ENCODE measurements at places on chromosomes 6 and 20. TPM values are rescaled to one million over a fixed set of nuclear protein-coding genes. Genes with fewer than 3 reads are reported as not detected.

DNA sequence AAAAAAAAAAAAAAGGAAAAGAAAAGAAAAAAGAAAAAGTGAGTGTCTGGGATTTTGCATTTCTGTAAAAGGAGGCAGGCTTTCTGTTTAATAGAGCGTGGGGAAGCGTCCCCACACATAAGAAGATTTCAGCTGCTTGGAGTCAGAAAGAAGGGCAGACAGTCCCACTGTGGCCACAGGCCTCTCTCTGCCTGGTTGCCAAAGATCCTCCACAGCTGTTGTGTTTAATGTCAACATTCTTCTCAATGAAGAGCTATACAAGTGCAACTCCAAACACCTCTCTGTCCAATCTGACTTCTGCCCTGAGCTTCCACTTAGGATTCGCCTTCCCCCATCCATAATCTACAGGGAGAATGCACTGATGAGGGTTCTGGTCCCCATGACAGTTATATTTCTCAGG is 64.3 kb upstream of the MLN start:
- peaks cover 32% of the 10 kb centered on the region for H3K27me3 ChIP-seq
- no peak overlapping the region for H3K4me3 ChIP-seq
- no peak overlapping the region for H3K27ac ChIP-seq
- H3K4me1 ChIP-seq, result peaks cover 11% of the 10 kb centered on the region
- no peak for DNase-seq

CGA gene
- total RNA-seq, result not detected

GRCh38 chr6:109449064-109449794 is 6.3 kb downstream of the MICAL1 start:
- peak overlapping the region; percentile 51 for H3K4me3 ChIP-seq
- H3K27ac ChIP-seq, result peak overlapping the region; percentile 82
- H3K27me3 ChIP-seq, result no peaks in the 10 kb centered on the region
- peaks cover 63% of the 10 kb centered on the region for H3K36me3 ChIP-seq
- no peak for DNase-seq
- H3K4me1 ChIP-seq, result peaks cover 70% of the 10 kb centered on the region

DNA sequence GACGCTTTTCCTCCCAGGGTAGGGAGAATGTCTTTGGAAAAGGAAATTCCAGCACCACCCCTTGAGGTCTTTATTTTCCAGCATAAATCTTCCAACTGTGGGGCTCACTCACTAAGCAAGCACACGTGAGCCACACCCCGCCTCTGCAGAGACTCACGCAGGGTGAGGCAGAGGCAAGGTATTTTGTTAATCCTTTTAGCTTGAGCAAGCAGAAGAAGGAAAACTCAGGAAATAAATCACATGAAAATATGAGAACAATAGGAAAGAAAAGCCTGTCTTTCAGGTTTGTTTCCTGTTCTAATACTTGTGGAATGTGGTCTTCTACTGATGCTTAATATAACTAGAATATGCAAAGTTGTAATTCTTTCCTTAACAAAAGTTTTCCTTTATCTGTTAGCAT is 4.1 kb upstream of the PHACTR2 start:
- no peak for DNase-seq
- no peak overlapping the region for H3K4me3 ChIP-seq
- no peak overlapping the region for H3K27ac ChIP-seq
- H3K36me3 ChIP-seq, result peaks cover 8% of the 10 kb centered on the region
- H3K4me1 ChIP-seq, result peaks cover 3% of the 10 kb centered on the region
- H3K27me3 ChIP-seq, result peaks cover 5% of the 10 kb centered on the region

NRSN1 gene
- not detected for total RNA-seq

DNA sequence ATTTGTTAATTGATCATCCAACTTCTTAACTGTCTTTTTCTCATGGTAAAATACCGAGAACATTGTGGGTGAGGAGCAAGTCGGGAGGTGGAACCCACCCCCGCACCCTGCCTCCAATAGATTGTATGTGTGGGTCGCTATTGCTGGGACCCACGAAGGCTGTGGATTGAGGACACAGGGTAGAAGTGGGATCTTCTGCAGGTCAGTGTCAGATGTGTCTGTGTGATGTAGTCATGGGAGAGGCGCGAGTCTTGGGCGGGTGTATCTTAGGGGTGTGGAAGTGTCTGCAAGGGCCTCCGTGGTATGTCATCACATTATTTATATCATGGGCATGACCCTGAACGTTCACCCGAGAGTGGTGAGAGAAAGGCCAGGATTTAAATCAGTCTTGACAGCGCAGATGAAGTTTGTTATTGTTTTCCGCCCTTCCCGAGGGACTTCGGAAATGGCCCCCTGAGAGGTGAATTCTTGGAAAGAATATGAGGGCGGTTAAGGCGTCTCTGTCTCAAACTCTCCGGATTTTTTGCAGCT is 472 bp upstream of the PAQR8 start:
- no peaks in the 10 kb centered on the region for H3K27me3 ChIP-seq
- H3K4me3 ChIP-seq, result peak overlapping the region; percentile 75
- H3K36me3 ChIP-seq, result peaks cover 9% of the 10 kb centered on the region
- peaks cover 29% of the 10 kb centered on the region for H3K4me1 ChIP-seq

DNA sequence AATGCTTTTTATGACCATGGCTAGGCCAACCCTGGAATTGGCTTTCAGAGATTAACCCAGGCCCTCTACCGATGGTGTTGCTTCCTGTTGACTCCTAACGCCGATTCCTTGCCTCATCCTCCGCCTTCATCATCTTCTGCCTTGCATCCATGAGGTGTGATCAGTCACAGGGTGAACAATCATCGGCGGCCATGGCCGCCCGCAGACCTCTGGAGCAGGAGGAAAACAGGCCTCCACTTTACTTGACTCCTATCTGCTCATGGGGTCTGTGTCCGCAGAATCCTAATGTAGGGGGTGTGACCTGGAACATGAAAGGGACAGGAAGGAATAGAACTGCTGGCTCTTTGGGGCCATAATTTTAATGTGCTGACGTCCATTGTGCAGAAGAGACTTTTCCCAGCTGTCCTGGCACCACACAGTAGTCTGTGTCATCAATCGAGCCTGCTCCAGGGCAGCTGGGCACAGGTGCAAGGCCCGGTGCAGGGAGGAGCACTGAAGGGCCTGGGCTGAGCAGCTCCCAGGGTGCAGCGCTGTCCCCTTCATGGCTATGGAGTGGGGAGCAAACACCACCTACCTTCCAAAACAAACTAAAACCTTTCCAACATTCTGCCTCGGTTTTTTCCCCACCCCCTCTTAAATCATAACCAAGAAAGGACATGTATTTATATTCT is 8.0 kb downstream of the SLC22A3 start:
- H3K4me3 ChIP-seq, result no peak overlapping the region
- peaks cover 16% of the 10 kb centered on the region for H3K27me3 ChIP-seq
- no peak for DNase-seq
- no peak overlapping the region for H3K27ac ChIP-seq
- peaks cover 8% of the 10 kb centered on the region for H3K4me1 ChIP-seq
- no peaks in the 10 kb centered on the region for H3K36me3 ChIP-seq

TMEM217 gene
- total RNA-seq, result 1.6 TPM

DNA sequence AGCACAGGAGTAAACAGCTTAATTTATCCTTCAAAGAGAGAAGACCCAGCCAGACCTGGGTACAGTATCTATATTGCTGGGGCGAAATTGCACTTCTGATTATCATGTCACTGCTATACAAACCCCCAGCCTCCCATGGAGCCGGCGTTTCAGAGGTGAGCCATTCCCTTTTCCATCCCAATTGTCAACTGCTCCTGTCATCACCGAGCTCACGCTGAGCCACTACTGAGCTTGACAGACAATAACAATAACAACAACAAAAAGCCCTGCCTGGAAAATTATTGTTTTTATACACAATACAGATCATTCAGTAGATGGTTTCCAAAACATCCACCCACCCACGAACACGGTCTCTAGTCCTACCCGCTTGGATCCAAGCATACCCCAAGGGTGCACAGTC is 129.0 kb upstream of the JARID2 start:
- no peak overlapping the region for H3K27ac ChIP-seq
- DNase-seq, result no peak
- H3K4me3 ChIP-seq, result no peak overlapping the region
- H3K36me3 ChIP-seq, result no peaks in the 10 kb centered on the region
- H3K27me3 ChIP-seq, result no peaks in the 10 kb centered on the region

ARHGAP40 gene
- total RNA-seq, result not detected

MYL9 gene
- total RNA-seq, result 1.1 TPM

FGD2 gene
- 4.9 TPM for total RNA-seq

DNA sequence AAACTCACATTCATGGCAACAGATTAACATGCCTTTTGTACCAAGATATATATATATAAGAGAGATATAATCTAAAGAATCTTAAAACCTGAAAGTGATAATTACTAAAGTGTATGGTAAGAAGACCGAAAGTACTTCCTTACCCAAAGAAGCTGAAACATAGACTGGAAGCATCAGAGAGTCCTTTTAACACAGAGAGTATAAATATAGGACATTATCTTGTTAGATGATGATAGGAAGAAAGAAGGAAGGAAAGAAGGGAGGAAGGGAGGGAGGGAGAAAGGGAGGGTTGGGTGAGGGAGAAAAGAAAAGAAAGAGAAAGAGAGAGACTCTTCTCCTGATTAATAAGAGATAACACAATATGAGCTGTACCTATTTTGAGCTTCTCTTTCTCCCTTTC is 68.2 kb downstream of the PHIP start:
- H3K4me1 ChIP-seq, result peaks cover 10% of the 10 kb centered on the region
- H3K4me3 ChIP-seq, result no peak overlapping the region
- H3K27me3 ChIP-seq, result no peaks in the 10 kb centered on the region
- DNase-seq, result no peak

INSM1 gene
- not detected for total RNA-seq

DNA sequence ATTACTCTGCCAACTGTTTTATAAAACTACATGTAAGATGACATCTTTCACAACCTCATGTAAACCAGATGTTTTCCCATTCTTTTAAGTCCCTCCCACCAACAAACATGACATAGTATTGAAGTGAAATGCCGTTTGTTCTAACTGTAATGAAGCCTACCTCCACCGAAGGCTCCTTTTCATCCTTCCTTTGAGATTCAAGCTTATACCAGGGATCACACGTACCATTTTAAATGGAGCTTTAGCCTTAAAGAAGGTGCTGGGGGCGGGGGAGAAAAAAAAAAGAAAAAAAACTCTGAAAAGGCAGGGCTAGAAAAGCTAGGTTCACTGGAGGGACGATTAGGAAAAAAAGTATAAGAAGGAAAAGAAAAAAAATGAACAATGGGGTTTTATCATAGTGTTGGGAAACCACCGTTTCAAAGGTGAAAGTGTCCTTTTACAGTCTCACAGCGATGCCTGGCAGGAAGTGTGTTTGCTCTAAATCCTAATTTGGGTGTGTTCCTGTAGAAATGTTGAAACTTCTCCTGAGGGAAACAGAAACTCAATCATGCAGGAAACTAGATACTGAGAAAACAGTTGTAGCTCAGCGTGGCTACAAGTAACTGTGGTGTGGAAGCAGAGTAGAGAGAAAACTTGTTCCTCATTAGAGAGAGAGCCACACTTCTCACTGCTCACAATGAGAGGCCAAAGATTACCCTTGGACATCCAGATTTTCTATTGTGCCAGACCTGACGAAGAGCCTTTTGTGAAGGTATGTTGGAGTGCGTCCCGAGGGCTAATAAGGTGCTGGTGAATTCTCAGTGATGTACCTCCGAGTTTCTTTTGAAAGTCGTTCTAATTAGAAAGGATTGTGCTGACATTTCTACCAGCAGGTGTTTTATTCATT is 37.6 kb upstream of the HINT3 start:
- no peaks in the 10 kb centered on the region for H3K27me3 ChIP-seq
- peaks cover 71% of the 10 kb centered on the region for H3K36me3 ChIP-seq
- peak; percentile 58 for DNase-seq
- peaks cover 46% of the 10 kb centered on the region for H3K4me1 ChIP-seq
- H3K4me3 ChIP-seq, result peak overlapping the region; percentile 74
- peak overlapping the region; percentile 82 for H3K27ac ChIP-seq

- H3K27ac ChIP-seq, result no peak overlapping the region
- no peak overlapping the region for H3K4me3 ChIP-seq
- peaks cover 53% of the 10 kb centered on the region for H3K4me1 ChIP-seq
- peaks cover 82% of the 10 kb centered on the region for H3K27me3 ChIP-seq
- peaks cover 4% of the 10 kb centered on the region for H3K36me3 ChIP-seq
- peak; percentile 49 for DNase-seq
Measured at GRCh38 chr6:75204217-75204958, 1.5 kb downstream of the COL12A1 start.

- no peaks in the 10 kb centered on the region for H3K36me3 ChIP-seq
- DNase-seq, result no peak
- peaks cover 2% of the 10 kb centered on the region for H3K4me1 ChIP-seq
Measured at GRCh38 chr6:106064142-106064541, 22.0 kb upstream of the PRDM1 start.

- H3K27me3 ChIP-seq, result no peaks in the 10 kb centered on the region
- peak overlapping the region; percentile 92 for H3K4me3 ChIP-seq
- peaks cover 84% of the 10 kb centered on the region for H3K36me3 ChIP-seq
- peaks cover 65% of the 10 kb centered on the region for H3K4me1 ChIP-seq
Measured at GRCh38 chr6:33277663-33278391, 904 bp downstream of the B3GALT4 start.

DNA sequence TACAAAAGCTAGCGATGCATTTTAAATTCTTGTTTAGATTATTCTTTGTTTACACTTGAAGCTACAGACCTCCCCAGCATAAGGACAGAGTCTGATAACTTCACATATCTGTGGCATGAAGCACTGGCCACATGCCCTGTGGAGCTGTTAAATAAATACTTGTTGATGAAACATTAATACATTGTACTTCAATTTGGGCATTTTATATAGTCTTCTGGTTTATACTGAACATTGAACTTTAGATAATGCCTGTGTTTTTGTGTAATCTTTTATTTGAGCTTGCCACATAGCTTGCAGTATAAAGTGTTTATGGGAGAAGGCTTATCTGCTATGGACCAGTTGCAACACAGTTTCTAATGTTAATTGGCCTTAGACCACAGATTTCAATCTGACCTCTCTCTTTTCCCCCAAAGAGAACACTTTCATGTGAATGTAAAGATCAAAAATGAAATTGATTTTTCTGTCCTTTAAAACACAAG is 48.2 kb downstream of the FRK start:
- no peak for DNase-seq
- H3K27me3 ChIP-seq, result peaks cover 24% of the 10 kb centered on the region
- H3K4me3 ChIP-seq, result no peak overlapping the region
- no peak overlapping the region for H3K27ac ChIP-seq

KHDC1L gene
- total RNA-seq, result 0.58 TPM

DNA sequence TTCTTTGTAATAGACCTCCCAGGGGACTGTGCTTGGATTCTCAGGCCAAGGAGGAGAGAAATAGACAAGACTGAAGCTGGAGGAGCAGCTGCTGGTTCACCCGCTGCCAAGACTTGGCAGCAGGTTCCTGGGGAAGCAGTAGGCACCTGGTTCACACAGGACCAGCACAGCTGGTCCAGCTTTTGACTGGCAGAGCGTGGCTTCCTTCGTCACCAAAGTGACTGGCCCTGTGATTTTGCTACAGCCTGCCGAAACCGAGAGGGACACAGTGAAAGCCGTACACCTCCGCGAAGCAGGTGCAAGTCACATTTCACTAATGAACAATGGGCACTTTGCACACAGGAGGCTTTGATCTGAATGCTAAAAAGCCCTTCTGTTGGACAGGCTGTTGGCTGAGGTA is 199.0 kb downstream of the RNF144B start:
- peaks cover 4% of the 10 kb centered on the region for H3K27me3 ChIP-seq
- no peak for DNase-seq
- no peaks in the 10 kb centered on the region for H3K4me1 ChIP-seq
- H3K4me3 ChIP-seq, result no peak overlapping the region
- H3K27ac ChIP-seq, result no peak overlapping the region

NEDD9 gene
- total RNA-seq, result 60.1 TPM

All from activated CD4-positive, alpha-beta memory T cell treated with anti-CD3 and anti-CD28 coated beads, Interleukin-2, amount 10 ng/mL, durations not matched to agents 7 days and 5 days (primary cell).